ENCODE measurements at places on chromosomes 2 and 18.

DNA sequence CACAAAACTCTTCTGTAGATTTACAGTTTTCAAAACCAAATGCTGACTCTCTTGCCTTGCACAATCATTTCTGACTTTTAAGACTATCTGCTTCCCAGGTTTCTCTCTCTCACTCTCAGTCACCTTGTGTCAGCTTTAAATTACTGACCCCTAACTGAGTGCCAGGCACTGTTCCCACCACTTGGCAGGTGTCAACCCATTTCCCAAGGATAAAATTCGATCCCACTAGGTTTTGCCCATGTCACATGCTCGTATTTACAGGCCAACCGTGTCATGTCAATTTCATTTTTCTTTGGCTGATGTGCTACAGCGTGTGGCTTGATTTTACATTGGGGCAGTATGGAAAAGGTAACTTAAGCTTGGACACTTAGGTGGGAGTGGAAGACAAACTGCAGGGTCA lies 26.1 kb upstream of the LMAN1 start:
- no peak for DNase-seq

DNA sequence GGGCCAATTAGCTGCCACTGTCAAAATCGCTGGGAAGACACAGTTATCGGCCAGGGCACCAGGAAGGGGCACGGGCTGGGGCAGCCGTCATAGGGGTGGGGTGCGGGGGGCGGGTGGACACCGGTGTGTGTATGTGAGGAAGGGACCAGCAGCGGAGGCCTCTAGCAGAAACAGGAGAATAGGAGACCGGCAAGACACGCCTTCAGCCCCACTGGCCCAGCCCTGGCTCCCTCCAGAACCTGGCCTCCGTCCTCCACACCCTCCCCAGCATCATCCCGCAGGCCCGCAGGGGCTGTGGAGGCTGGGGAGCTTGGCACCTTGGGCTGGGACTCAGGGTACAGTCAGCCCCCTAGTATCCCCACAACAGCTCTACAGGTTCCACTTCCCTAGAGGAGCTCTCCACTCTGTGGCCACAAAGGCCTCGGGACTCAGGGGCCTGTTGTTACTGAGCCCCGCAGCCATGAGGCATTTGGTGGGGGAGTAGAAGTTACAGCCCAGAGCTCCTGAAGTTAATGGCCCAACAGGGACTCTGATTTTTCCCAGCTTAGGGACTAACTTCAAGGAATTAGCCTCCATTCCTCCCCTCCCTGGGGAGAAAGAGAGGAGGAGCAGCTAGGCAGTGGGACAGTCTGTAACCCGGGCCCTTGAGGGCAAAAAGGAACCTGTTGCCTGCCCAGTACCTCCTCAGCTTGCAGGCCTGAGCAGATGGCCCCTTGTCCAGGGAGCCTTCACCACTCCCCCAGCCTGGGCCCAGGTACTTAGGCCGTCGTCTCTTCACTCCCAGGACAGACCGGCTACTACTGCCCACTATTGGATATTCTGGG lies 19.9 kb downstream of the SH2D6 start:
- no peak for DNase-seq

GRCh38 chr18:51383116-51383515 lies 185.6 kb upstream of the MEX3C start:
- DNase-seq: no peak

- no peak for DNase-seq
Observed at GRCh38 chr2:150911766-150912280, 349.8 kb downstream of the RBM43 start.

DNA sequence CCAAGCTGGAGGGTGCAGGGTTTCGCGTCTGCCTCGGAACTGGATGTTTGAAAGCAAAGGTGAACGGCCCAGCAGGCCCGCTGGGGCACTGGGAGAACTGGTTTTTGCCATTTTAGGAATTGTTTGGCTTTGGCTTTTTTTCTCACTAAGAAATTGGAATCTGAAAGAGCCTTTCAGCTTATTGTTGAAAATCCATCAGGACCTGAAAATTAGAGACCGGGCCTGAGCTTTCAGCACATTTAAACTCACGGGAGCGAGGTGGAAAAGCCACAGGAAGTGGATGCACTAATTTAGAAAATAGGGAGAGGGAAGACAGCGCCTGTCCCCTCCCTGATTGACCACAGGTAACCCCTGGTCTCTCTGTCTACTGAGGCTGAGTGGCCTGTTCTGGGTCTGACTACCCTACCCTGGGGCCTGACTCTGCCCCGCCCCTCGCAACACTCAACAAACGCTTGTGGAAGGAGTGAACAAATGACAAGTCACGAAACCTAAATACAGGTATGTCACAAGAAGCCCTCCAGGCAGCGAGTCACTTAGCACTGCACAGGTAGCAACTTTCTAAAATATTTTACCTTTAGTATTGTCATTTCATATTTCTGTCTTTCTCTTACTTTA lies 100.3 kb upstream of the MBOAT2 start:
- no peak for DNase-seq

GRCh38 chr2:170361090-170361936 lies 183.4 kb downstream of the MYO3B start:
- peak; percentile 10 for DNase-seq

DNA sequence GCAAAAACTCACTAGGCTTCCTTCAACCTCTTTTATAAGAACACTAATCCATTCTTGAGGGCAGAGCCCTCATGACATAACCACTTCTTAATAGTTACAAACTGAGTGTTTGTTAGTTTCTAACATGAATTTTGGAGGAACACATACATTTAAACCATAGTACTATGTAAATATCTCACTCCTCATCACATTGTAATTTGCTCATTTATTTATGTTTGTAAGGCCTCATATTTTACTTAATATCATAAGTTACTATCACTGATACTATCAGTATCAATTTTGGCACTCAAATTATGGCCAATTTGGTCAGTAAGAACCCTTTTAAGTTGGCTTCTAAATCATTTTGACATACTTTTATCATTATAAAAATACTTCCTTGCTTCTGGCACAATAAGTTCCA lies 603.1 kb downstream of the ZEB2 start:
- no peak for DNase-seq

- no peak for DNase-seq
Observed at GRCh38 chr2:52881606-52882005, 886.0 kb upstream of the CHAC2 start.

DNA sequence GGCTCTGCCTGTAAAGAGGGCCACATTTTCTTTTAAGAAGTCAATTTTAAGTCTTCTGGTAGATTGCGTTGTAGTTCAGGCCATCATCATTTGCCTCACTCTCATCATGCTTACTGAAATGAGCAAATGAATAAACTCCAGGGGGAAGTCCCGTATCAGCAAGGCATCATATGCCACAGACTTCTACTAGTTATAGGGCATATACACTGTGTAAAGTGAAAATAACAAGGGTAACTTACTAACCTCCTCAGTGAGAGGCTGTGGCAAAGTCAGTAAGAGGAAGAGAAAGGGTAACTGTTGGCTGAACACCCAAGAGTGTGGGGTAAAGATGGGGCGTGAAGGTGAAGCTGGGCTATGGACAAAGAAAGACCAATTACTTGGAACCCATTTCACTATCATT lies 456.2 kb downstream of the SPAG16 start:
- no peak for DNase-seq

DNA sequence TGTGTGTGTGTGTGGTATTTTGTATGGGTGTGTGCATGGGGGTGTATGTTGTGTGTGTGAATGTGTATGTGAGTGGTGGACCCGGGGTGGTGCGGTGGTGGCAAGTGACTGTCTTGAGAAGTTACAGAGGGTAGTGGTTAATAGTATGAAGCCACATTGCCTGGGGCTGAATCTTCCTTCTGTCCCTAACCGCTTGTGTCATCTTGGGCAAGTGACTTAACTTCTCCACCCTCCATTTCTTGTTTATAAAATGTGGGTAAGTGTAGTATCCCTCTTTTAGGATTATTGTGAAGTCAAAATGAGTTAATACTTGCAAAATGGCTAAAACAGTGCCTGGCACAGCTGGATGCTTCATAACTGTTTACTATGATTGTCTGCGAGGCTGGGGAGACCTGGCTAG lies 63.5 kb downstream of the MYCN start:
- DNase-seq: no peak

GRCh38 chr2:14303366-14304115 lies 329.0 kb upstream of the LRATD1 start:
- no peak for DNase-seq

DNA sequence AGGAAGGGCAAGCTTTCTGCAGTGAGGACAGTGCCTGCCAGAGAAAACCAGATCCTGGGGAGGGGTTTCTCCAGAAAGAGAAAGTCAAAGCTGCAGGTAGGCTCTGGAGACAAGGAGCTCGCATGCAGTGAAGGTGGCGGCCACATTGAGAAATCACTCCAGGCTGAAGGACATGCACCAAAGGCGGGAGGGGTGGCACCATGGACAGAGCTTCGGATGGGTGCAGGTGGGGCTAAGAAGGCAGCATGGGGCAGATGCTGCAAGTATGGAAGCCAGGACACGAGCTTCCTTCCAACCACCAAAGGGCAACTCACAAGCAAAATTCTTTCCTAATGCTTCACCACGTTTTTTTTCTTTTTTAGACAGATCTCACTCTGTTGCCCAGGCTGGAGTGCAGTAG lies 104.4 kb upstream of the SLC35G4 start:
- DNase-seq: no peak

DNA sequence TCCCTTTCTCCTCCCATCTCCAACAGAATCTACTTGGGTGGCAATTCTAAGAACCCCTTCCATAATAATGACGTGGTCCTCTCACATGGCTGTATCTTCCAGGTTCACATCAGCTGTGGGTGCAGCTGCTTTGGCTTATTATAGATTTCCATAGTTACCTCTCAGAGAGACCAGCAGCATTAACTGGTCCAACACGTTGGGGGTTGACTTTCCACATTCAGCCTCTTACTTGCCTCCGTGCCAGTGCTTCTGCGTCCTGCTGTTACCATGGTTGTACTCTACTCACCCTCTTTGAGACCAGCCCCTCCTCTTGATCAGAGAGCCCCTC lies 570.7 kb downstream of the PLCL1 start:
- DNase-seq: no peak

GRCh38 chr18:59932401-59932800 lies 32.6 kb downstream of the PMAIP1 start:
- no peak for DNase-seq

DNA sequence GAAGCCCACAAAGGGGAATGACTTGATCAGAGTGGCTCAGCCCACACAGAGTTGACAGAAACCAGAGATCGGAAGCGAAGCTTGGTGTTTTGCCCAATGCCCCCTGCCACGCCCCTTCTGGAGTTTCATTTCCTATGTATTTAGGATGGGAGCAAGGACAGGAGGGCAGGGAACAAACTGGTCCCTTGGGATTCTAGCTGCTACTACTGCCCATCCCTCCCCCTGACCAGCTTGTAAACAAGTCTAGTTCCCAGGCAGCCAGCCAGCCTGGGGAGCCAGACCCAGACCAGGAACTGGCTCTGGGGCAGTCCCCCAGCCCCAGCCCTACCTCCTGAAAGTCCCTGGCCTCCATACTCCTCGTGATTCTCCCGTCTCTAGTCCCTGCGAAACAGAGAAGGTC lies 8.3 kb downstream of the WNT6 start:
- DNase-seq: no peak

DNA sequence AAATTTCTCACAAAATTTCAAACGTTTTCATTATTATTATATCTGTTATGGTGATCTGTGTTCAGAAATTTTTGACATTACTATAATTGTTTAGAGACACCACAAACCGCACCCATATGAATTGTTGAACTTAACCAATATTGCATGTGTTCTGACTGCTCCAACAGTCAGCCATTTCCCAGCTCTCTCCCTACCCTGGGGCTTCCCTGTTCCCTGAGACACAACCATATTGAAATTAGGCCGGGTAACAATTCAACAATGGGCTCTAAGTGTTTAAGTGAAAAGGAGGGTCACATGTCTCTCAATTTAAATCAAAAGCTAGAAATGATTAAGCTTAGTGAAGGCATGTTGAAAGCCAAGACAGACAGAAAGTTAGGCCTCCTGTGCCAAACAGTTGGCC lies 424.0 kb downstream of the DSC3 start:
- no peak for DNase-seq

DNA sequence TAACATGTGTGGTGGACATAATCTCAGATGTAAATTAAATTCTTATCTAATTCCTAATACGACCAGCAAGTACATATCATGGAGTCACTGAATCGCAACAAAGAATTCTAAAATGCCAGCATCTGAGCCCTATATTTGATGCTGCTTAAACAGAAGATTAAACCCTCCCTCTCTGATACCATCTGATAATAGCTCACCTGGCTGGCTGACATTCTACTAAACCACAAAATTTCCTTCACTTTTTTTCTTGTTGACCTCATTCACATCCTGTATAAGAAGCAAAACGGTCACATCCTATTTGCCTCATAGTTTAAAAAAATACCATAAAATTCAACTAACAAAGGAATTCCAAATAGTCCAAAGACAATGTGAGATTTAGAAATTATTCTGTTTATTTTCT lies 371.6 kb upstream of the SLC8A1 start:
- no peak for DNase-seq

GRCh38 chr2:229270551-229271410 lies at the start of gene PID1:
PID1 (minus strand) TSS chr2:229271287; CDS start chr2:229271043, 244 bp downstream.
- DNase-seq: no peak

- no peak for DNase-seq
Observed at GRCh38 chr2:106065268-106065982, 128.7 kb downstream of the UXS1 start.

GRCh38 chr2:102109016-102109415 lies 33.5 kb upstream of the IL1R1 start:
- DNase-seq: no peak

DNA sequence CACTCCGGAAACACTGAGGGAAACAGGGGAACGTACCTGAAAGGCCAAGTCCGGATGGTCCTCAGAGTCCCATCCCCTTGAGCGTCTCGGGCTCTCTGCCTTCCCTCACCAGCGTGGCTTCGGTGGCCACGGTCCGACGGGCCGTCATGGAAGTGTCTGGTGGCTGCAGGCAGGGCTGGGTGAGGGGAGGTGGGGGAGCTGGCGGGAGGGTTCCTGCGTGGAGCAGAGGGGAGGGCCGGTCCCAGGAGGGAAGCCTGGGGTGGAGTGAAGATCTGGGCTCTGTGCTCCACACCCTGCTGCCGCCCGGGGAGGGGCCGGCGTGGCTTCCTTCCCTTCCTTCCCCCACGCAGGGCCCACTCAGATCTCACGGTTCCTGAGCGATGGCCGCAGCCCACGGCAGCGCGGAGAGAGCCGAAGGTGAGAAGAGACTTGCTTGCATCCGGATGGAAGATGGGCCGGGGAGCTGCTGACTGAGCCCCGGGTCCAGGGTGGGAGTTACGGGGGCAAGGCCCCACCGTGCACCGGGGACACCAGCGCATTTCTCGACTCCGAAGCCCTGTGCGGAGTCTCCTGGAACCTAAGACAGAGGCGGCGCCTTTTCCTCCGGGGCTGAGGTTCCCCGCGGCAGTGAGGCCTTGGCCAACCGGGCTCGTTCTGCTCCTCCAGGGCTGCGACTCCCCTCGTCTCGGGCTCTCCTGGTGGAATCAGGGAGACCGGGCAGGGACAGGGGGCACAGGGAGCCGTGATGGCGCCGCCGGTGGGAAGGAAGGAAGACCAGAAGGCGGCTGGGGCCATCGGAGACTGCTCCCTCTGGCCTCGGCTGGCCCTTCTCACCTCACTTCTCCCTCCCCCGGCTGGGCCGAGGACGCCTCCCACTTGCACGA lies 49.1 kb downstream of the KCNF1 start:
- DNase-seq: no peak

GRCh38 chr2:230762317-230762896 lies 49.8 kb downstream of the CAB39 start:
- DNase-seq: no peak

All from stimulated activated CD8-positive, alpha-beta memory T cell treated with anti-CD3 and anti-CD28 coated beads, Interleukin-15, amount 100 ng/mL, for 24 hours (primary cell).